Activated naive CD8-positive, alpha-beta T cell treated with anti-CD3 and anti-CD28 coated beads, Interleukin-2, amount 50 U/mL, for 16 hours (primary cell): ENCODE measurements at places on chromosomes 16 and 17.

DNA sequence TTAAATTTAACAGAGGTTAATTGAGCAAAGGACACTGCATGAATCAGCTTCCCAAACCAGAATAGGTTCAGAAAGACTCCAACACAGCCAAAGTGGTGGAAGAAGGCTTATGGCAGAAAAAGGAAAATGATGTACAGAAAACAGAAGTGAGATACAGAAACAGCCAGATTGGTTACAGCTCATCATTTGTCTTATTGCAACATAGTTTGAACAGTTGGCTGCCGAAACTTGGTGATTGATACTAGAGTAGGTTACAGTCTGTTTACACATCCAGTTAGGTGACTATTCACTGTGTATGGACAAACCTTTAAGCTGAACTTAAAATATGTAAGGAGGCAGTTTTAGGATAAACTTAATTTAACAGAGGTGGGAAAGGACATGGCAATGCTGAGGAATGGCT, 18.3 kb downstream of the TMEM100 start:
- no peak for DNase-seq

DNA sequence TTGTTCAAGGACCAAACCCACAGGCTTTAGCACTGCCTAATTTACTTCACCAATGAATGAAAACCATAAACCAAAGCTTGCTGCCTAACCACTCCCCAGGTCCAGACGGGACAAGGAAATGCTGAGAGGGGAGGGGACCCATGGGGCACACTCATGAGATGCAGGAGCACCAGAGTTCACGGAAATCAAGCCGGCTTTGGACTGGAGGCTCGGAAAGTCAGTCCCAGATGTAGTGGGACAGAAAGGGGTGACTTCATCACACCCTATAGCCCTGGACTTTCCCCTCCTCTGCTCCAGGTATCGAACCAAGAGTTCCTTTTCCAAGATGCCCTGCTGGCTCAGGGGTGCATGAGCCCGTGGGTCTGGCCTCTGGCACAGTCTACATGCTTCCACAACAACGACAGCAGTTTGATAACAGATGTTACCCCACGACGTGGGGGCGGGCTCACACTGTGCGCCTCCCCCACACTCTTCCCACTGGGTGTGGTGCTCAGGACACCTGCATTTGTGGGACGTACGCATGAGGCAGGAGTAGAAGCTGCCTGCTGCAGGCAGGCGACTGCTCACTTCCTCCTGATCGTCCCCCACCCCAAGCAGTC, 63.2 kb downstream of the AMFR start:
- no peak for DNase-seq

DNA sequence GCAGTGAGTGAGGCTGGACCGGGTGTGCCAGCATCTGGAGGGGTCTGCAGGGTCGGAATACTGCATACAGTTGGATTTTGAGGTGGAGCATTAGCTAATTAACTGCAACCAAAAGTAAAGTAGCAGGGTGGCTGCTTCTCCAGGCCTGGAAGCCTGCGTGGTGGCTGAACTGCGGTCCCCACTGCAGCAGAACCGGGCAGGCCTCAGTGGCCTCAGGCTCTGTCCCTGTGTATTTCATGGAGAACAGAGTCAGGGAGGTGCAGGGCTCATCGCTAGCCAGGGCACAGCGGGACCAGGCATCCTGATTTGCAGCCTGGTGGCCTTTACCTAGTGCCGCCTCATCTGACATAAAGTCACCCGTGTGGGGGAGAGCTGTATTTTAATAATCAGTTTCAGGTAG, 131.9 kb downstream of the RPTOR start:
- no peak for DNase-seq

DNA sequence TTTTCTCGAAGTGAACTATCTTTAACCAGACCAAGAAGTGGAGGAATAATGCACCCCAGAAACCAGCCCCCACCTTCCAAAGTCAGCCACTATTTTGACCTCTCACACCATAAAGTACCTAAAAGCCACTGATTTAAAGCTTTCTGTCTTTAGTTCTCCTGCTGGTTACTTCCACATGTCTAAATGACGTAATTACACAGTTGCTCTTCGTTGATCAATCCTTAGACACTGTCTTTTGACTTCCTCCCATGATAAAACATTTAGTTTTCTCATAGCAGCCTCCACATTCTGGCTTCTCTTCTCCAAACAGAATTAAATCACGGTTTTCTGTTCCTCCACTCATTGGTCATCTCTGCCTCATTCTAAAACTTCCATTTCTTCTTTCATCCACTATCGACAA, 294.4 kb upstream of the N4BP1 start:
- DNase-seq, result no peak

GRCh38 chr16:89596957-89597649, 16.3 kb upstream of the DPEP1 start:
- DNase-seq, result no peak

DNA sequence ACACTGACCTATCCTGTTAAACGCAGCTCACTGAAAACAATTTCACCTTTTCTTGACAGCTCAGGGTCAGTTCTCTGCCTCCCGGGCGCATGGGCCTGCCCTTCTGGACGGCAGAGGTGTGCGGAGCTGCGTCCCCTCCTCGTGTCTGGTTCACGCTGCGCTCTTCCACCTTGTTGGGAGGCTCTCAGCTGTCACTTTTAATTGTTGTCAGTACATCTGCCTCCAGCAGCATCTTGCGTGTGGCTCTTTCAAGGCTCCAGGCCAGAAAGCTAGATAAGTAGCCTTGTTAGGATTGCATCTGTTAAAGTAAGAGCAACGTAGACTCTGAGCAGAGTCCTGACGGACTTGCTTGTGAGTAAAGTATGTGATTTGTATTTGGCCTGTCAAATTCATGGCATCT, 59.4 kb downstream of the MGAT5B start:
- no peak for DNase-seq

- DNase-seq, result no peak
These were observed 86.4 kb downstream of the N4BP1 start for GRCh38 chr16:48523415-48524204.

- DNase-seq, result no peak
These were observed 61.6 kb downstream of the TIMM22 start for GRCh38 chr17:1058423-1059130.

GRCh38 chr17:40325156-40326013, 16.4 kb downstream of the RARA start:
- no peak for DNase-seq

- no peak for DNase-seq
These were observed 188.0 kb downstream of the NTN1 start for GRCh38 chr17:9209347-9209746.

DNA sequence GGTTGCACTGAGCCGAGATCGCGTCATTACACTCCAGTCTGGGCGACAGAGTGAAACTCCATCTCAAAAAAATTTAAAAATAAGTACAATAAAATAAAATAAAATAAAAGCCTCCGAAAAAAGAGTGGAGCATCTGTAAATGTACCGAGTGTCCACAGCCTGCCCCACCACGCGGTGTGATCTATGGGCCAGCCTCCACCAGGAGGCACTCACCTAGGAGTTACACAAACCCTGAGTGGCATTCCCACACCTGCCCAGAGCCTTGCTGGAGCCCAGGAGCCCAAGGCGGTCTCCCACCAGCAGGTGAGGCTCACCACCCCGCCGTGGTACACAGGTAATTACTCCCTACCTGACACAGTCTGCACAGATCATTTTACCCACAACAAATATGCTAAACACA, 183.2 kb downstream of the ZNF423 start:
- DNase-seq, result no peak

DNA sequence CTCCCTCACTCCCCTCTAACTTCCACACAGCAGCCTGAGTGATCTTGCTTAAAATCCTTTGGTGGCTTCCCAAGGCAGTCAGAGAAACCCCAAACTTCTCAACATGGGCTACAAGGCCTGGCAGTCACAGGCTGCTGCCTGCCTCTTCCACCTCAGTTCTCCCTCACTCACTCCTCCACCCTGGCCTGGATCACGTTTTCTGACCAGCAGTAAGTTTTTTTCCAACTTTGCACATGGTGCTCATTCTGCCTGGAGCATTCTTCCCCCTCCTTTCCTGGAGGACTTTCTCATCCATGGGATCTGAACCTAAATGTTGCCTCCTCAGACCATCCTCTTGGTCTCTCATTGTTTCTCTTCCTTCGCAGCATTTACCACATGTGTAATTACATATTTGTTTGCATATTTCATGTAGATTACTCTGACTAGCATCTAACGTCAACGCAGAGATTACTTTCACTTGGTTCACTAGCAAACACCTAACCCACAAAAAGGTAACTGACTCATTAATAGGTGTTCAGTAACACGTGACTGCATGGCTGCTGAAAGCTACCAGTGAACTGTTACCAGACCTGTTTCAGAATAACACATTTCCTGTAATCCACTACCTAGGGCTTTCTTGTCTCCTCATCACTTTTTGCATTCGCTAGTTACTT, 17.1 kb downstream of the GNA13 start:
- DNase-seq, result no peak

DNA sequence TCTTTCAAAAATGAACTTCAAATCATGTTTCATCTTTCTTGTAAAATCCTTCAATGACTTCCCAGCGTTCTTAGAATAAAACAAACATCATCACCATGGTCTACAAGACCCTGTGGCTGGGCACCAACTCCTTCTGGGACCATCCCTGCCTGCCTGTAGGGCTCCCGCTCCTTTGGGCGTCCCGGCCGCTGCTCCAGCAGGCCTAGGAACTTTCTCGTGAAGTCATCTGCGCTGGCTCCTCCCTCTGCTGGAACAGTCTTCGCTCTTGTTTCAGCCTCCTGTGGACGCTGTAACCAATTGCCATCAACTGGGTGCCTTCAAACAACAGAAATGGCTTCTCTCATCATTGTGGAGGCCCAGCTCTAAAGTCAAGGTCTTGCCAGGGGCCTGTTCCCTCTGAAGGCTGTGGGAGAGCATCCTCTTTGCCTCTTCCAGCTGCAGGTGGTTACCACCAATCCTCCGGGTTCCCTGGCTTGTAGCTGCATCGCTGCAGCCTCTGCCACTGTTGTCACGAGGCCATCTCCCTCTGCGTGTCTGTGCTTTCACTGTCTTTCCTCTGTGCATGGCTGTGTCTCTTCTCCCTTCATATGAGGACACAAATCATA, 185.5 kb upstream of the SDK2 start:
- DNase-seq, result no peak

GRCh38 chr17:2076087-2076984, 21.4 kb downstream of the HIC1 start:
- DNase-seq, result no peak

- no peak for DNase-seq
These were observed 25.5 kb downstream of the RAB11FIP3 start for GRCh38 chr16:450785-451512.

DNA sequence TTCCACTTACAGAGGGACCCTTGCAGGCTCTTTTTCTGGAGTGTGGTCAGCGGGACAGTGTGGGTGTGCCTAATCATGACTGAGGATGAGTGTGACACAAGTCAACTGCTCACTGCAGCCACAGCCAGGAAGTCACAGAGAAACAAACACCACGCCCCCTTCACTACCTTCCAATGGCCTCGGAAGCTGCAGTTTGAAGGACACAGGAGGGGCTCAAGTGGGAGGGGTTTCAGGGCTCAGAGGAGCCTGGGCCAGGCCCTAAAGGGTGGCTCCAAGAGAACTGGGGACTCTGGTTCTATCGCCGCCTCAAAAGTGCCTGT, 116.2 kb upstream of the SDK2 start:
- no peak for DNase-seq

DNA sequence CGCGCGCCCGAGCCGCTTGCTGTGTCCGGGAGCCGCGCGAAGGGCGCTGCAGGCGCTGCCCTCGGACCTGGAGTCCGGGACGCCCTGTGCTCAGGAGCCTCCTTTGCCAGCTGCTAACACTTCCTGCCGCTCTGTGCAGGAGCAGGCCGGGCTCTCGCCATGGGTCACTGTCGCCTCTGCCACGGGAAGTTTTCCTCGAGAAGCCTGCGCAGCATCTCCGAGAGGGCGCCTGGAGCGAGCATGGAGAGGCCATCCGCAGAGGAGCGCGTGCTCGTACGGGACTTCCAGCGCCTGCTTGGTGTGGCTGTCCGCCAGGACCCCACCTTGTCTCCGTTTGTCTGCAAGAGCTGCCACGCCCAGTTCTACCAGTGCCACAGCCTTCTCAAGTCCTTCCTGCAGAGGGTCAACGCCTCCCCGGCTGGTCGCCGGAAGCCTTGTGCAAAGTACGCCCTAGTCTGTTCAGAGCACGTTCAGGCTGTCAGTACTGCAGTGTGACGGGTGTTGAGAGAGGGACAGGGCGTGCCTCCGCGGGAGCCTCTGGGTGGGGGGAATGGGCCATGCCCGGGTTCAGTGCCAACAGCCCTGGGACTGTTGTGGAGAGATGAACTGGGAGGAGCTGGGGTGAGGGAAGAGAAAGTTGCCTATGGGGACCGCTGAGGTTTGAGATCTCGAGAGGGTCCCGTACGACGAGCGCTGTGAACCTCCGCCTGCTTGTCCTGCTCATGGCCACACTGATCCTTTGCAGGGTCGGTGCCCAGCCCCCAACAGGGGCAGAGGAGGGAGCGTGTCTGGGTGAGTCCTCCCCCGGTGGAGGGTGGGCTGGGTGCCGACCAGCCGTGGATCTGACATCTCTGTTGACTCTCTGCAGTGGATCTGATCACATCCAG, 1.3 kb downstream of the ZNF276 start:
- no peak for DNase-seq

DNA sequence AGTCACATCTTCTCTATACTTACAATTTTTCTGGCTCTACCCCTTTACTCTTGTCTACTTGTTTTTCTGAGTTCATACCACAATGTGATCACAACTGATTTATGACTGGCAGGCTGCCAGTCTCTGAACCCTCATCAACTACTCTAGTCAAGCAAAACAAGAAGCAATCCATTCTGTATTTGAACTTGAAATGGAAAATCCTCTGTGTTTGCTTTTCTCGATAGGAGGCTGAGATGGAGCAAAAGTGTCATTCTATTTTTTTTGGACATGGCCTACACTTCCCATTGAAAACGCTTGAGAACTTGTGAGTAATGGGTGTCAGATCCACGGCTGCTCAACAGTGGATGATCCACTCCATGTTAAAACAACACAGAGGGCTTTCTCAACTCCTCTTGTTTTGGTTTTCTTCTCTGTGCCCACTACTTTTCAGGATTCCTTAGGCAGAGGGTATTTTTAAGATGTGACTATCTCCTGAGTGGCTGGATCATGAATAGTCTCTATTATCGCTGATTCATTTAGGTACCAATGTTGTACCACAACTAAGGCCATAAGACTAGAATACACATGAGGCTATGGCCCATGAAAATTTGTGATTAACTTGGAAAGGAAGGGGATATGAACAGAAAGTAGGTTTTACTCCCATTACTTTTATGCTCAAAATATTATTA, 11.7 kb downstream of the TMEM100 start:
- DNase-seq, result no peak

DNA sequence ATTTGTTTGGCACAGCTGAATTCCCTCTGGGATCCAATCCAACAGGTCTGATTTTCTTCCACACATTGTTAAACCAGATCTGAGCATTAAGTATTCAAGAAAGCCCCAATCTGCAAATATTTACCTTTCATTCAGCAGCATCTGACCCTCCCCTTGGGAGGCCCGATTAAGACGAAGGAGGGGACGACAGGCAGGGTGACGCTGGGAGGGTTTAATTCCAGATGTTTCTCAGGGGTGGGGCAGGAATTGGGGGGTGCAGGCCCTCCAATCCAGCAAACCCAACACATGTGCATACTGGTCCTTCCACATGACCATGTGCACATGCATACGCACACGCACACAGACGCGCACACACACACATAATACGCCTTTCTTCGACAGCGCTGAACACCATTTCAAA, 240.5 kb downstream of the GSG1L start:
- no peak for DNase-seq

GRCh38 chr17:37388266-37388665, 12.5 kb downstream of the C17orf78 start:
- DNase-seq, result no peak
